GM12878 (cell line): ENCODE measurements at places on chromosomes 6 and 20. TPM values are rescaled to one million over a fixed set of nuclear protein-coding genes. Genes with fewer than 3 reads are reported as not detected.
A peak's percentile ranks its signal among the peaks of the same experiment; 100 is the strongest.

The NECAB3 gene
- total RNA-seq, result 13.6 and 14.2 TPM in 2 replicates

The PPP1R16B gene
- total RNA-seq, result 89.9 and 90.2 TPM in 2 replicates

The CALHM5 gene
- total RNA-seq, result not detected in 2 replicates

The ID4 gene
- not detected in 2 replicates for total RNA-seq

The ZNF311 gene
- not detected in 2 replicates for total RNA-seq

The LIN28B gene
- total RNA-seq, result 0.05 and 0.13 TPM in 2 replicates

The ZBP1 gene
- total RNA-seq, result 4.8 and 6.3 TPM in 2 replicates

The STMND1 gene
- total RNA-seq, result not detected in 2 replicates

The PDE7B gene
- total RNA-seq, result not detected in 2 replicates

The IL20RA gene
- total RNA-seq, result 0.08 TPM in 1 of 2 replicates, not detected in the other

The PTCHD4 gene
- total RNA-seq, result 0.05 TPM in 1 of 2 replicates, not detected in the other

The KCNQ2 gene
- 0.49 TPM in 1 of 2 replicates, not detected in the other for total RNA-seq

The RAET1G gene
- not detected in 2 replicates for total RNA-seq

The BPI gene
- total RNA-seq, result not detected in 2 replicates

The MYB gene
- 21.3 and 22.4 TPM in 2 replicates for total RNA-seq

GRCh38 chr20:43799150-43799711 lies 72.4 kb upstream of the GTSF1L start:
- no peak for DNase-seq

GRCh38 chr6:126923807-126924206 lies 194.7 kb upstream of the RSPO3 start:
- DNase-seq, result no peak

GRCh38 chr6:143078468-143079324 lies 18.0 kb downstream of the AIG1 start:
- no peak for DNase-seq

- no peak for DNase-seq
These were observed 54.3 kb downstream of the SLC22A23 start for GRCh38 chr6:3402310-3403237.

- DNase-seq, result no peak
These were observed 228.1 kb downstream of the FOXC1 start for GRCh38 chr6:1837826-1838225.

GRCh38 chr6:132491303-132491702 lies 21.6 kb downstream of the STX7 start:
- DNase-seq, result no peak

- no peak for DNase-seq
These were observed 1.8 kb downstream of the REV3L start for GRCh38 chr6:111480988-111481822.

GRCh38 chr6:158817728-158818580 lies 1.2 kb downstream of the EZR start:
- DNase-seq, result no peak

- DNase-seq, result no peak
These were observed 61.2 kb downstream of the RGS17 start for GRCh38 chr6:153069897-153070296.

GRCh38 chr6:139030228-139030963 lies 1.9 kb downstream of the ABRACL start:
- peak; percentile 48 for DNase-seq

DNA sequence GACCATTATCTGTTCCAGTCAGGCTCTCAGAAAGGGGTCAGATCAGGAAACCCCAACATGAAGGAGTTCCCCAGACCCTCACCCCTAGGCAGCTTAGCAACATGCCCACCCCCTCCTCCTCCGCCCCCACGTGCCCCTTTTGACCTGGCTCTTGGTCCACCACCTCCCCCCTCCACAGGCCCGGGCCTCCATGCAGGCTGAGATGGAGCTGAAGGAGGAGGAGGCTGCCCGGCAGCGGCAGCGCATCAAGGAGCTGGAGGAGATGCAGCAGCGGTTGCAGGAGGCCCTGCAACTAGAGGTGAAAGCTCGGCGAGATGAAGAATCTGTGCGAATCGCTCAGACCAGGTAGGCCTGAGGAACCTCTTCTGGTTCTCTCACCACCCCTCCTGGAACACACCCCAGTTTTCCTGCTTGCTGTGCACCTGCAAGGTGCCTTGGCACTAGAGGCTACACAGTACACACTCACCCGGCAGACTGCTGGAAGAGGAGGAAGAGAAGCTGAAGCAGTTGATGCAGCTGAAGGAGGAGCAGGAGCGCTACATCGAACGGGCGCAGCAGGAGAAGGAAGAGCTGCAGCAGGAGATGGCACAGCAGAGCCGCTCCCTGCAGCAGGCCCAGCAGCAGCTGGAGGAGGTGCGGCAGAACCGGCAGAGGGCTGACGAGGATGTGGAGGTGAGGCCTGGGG lies 21.9 kb downstream of the DEF6 start:
- no peak for DNase-seq

DNA sequence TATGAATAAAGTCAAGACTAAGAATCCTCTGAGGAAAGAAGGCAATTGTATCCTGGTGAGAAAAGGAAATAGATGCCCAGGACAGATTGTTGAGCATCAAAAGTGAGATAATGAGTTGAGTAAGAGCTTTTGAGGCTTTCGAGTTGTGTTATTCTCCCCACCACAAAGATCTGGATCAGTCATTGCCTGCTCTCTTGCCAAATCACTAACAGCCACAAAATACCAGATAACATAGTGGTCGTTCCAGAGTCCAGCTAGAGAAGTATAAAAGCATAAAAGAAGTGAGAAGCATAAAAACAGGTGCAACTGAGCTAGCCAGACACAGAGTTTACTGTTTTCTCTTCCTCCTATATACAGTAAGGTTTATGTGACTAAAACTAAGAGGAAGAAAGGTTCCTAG lies 4.9 kb downstream of the SPINT4 start:
- no peak for DNase-seq

DNA sequence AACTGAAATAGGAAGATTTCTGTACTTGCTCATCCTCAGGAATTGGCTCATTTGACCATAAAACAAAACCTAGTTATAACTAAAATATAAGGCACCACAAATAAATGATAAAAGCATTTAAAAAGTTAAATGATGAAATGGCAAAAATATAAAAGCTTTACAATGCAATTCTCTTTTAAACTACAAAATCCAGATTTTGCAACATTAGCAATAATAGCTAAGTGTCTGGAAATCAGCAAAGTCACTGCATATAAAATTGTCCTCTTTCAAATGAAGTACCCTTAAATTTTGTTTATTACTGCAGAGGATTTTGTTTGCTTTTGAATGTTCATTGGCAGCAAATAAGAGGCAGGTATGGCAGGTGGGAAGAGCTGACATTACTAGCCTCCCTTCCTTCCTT lies 270.4 kb upstream of the RSPO3 start:
- no peak for DNase-seq

- no peak for DNase-seq
These were observed 24.9 kb downstream of the SLC22A23 start for GRCh38 chr6:3431994-3432393.

GRCh38 chr20:33640287-33640686 lies 21.8 kb upstream of the C20orf144 start:
- DNase-seq, result no peak

GRCh38 chr20:13581451-13581850 lies 57.3 kb downstream of the TASP1 start:
- DNase-seq, result no peak

- no peak for DNase-seq
These were observed 3.7 kb downstream of the ACSS1 start for GRCh38 chr20:25054096-25054820.

DNA sequence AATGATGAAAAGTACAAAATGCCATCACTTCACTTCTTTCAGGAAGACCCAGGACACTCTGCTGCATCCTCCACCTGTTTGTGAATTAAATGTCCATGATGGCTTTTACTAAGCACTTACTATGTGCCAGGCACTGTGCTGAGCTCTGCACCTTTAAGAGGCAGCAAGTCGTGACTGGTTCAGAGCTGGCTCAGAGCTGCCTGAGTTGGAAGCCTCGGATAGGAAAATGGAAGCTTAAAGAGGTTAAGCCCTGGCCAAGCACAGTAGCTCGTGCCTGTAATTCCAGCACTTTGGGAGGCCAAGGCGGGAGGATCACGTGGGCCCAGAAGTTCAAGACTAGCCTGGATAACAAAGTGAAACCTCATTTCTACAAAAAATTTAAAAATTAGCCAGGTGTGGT lies 95.6 kb downstream of the SNX5 start:
- no peak for DNase-seq

- DNase-seq, result no peak
These were observed 66.5 kb downstream of the LRFN2 start for GRCh38 chr6:40520678-40521077.

GRCh38 chr20:24991897-24992486 lies 559 bp downstream of the APMAP start:
- no peak for DNase-seq

DNA sequence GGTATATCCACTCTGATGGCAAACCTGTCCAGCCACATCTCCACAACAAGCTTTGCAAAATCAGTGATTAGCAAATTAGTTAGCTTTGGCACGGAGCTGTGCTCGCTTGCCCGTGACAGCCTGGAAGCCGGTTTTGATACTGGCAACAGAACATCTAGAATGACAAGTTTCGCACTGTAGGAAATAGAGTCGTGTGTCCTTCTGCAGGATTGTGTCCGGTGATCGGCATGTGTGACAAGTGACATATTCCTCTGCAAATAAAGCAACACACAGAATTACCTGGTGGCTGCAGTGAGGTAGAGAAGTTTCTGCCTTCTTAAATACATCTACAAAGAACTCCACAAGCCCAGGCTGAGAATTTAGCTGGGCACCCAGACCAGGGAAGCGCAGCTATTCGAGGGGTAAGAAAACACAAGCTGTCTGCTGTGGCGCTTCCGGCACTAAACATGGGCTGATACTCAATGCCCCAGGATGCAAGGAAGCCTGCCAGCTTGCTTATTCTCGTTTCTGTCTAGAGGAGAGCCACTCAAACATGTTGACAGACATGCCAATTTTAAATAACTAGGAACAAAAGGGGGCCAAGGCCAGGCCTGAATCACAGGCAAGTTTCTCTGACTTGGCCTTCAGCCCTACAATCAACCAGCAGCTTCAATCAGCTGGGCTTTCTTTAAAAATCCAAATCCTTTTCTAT lies 22.2 kb downstream of the EIF2S2 start:
- no peak for DNase-seq

- no peak for DNase-seq
These were observed 21.7 kb downstream of the HUS1B start for GRCh38 chr6:635233-635632.

GRCh38 chr20:48659858-48660257 lies 167.9 kb downstream of the PREX1 start:
- DNase-seq, result no peak
